ENCODE measurements at places on chromosomes 16 and 17.

DNA sequence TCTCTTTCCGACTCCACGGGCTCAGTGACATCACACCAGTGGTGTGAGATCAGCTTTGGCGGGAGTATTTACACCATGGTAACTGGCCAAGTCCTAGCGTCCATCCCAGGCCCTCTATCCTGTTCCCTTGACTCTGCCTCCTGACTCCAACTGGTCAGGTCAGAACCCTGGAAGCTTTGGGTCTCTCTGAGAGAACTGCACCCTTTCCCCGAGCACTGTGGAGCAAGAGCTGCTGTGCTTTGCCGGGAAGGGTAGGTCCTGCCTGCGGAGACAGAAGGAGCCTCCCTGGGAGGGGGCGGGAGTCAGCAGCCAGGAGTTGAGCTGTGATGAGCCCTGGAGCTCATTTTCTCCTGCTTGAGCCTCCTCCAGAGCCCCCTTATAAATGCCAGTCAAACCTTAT lies 212.1 kb upstream of the TNRC6C start:
- no peak for DNase-seq

DNA sequence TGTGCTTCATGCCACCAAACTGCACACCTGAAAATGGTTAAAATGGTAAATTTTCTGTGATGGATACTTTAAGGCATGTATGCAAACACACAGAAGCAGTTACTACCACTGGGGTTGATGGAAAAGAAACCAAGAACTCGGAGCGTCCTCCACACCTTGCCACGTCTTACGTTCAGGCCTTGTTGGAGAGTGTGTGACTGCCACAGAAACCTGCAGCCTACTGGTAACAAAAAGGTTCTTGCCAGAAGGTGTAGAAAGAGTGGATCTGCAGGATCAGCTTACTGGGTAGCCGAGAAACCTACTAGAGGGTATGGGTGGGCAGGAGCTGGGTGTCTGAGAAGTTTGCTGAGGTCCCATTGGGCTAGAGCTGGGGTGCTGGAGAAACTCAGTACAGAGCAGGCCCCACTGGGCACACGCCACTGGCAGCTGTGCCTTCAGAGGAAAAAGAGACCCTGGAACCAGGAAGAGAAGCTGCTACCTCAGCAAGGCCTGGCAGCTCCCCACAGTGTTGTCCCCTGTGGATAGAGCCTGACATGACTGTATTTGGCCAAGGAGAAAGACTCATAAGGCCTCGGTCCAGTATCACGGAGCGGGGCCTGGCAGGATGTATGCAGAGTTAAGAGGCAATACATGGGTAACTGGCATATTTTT lies 204.6 kb downstream of the SEC14L1 start:
- no peak for DNase-seq

DNA sequence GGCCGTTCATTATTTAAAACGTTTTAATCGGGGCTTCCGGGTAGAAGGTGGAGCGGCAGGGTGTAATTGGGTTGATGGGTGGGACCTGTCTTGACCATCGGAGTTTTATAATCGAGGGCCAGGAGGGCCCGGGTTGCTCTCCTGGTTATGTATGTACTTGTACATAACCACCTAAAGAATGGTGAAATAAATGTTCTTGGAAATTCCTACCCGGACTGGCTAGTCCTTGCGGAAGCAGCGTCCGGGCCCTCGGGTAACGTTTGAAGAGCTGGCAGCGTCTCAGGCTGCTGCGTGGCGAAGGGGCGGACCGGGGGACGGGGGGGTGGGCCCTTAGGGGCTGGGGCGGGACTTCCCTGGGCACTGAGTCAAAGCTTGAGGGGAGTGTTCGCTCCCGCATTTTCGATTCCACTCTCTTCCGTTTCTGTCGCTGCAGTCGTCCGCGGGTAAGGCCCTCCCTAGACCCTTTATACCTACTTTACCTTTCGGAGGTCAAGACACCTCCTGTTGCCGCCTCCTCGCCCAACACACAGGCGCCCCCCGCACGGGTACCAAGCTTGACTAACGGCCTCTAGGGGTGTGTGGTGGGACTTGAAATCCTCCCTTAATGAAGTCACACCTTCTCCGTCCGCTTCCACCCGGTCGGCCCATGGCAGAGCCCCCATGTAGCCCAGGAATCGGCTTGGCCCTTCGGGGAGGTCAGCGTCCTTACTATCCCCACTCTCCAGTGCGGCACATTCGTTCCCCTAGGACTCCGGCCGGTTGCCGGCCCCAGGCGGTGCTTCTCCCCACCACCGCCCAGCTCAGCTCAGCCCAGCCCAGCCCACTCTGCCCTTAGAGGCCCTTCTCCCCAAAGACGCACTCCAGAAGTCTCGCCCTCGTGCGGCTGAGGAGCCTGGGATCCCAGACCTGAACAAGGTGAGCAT lies at the start of gene TMEM106A:
TMEM106A (plus strand) TSS at position 396 of the 923 bp plus-strand sequence. CDS start 1,167 bp downstream, outside the sequence.
- DNase-seq, result peak; percentile 60

GRCh38 chr17:62672957-62673356 lies 45.5 kb downstream of the MRC2 start:
- no peak for DNase-seq

- DNase-seq, result no peak
Measured at GRCh38 chr17:42585353-42585752, 7.8 kb upstream of the PSMC3IP start.

GRCh38 chr17:10325031-10325695 lies 47.6 kb downstream of the MYH13 start:
- DNase-seq, result no peak

Data from activated CD4-positive, alpha-beta T cell treated with anti-CD3 and anti-CD28 coated beads, Interleukin-2, amount 50 U/mL, for 4 hours (primary cell).